ENCODE measurements at places on chromosomes 3 and 15.

DNA sequence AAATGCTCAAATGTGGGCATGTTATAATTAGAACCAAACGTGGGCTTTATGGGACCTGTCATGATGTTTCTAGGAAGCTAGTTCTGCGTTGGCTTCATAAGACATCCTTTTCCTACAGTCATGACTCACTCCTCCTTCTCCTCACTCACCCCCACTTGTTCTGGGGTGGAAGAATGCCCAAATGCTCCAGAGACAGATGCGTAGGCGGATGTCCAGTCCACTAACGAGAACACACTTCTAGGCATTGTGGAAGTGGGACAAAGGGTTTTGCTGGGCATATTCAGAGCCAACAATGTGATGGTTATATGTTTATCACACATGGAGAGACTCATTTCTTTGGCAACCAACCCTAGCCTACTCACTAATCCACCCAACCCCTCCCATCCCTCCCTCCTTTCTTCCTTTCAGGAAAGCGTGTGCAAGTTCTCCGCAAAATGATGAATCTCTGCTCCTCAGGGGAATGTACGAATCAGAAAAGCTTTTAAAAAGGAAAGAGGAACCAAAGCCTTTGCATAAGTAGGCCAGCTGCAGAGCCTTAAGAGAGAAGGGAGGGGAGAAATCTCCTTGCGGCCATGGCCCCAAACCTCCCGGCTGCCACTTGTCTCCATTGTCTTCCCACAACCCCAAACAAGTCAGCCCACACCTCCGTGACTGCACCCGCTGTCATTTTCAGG is 123.0 kb upstream of the SPRED1 start:
- DNase-seq: no peak

DNA sequence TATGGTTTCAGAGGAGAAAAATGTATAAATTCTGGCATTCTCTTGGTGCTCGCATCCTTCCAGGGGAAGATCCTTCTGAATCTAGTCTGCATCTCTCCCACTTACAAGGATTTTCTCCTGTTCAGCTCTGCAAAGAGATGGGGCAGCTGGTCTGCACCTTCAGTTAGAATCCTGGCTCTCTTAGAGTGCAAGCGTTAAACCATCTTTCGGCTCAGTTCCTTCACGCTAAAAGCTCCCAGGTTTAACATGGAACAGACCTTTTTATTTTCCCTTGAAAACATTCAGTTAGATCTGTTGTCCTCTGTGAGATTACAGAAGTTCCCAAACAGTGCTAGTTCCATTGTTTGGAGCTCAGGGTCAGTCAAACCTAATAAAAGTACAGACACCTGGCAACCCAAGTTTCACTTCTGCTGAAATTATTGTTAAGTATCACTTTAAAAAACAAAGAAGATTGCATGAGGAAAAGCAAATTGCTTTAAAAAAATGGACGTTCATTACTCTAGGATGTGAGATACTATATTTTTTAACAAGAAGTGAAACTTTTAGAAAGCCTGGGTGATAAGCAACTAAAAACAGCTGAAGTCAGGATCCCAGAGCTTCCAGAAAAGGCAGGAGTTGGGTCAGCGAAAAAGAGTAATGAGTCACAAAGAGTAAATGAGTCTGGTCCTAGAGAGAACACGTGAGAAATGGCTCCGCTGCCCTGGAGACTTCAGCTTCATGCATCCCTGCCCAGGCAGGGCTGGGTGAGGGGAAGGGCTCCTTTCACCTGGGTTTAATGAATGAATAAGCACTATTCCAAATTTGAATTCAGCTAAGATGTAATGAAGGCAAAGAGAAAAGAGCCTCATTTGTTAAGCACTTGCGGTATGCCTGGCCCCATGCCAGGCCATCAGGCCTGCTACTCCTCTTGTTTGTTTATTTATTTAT is 63.3 kb downstream of the ABTB1 start:
- DNase-seq: no peak

DNA sequence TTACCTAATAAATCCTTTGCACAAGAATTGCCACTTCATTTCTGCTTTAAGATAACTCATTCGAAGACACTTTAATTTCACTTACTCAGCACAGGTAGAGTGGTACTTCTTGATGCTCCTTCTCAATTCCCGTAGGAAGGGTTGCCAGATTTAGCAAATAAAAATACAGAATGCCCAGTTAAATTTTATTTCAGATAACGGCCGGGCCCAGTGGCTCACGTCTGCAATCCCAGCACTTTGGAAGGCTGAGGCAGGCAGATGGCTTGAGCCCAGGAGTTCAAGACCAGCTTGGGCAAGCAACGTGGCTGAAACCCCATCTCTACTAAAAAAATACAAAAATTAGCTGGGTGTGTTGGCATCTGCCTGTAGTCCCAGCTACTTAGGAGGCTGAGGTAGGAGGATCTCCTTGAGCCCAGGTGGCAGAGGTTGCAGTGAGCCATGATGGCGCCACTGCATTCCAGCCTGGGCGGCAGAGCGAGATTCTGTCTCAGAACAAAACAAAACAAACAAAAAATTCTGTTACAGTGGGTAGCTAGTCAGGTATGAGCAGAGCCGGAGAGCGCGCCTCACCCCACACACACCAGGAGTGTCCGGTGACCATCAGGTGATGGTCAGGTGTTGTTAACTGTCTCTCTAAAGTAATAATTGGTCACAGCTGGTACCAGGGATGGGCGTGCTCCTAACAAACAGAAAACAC is 92.8 kb downstream of the DNAH12 start:
- no peak for DNase-seq

- DNase-seq: no peak
Measured at GRCh38 chr3:37741644-37742043, 120.0 kb upstream of the CTDSPL start.

DNA sequence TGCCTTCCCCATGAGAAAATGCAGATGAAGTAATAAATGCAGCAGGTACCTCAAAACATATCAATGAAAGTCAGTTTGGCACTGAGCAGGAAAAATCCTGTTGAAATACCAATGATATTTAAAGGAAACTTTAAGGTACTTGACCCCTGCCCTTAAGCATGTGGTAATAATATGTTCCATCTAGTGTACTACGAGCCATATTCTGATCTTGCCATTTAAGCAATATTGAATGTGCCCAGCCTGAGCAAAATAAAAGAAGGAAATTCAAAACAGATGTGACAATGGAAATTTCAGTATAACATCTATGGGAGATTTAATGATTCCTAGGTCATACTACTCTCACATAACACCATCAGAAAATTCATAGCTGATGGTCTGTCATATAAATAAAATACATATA is 191.8 kb upstream of the CGNL1 start:
- DNase-seq: no peak

GRCh38 chr3:10941972-10942371 is 50.6 kb upstream of the SLC6A1 start:
- DNase-seq: no peak

DNA sequence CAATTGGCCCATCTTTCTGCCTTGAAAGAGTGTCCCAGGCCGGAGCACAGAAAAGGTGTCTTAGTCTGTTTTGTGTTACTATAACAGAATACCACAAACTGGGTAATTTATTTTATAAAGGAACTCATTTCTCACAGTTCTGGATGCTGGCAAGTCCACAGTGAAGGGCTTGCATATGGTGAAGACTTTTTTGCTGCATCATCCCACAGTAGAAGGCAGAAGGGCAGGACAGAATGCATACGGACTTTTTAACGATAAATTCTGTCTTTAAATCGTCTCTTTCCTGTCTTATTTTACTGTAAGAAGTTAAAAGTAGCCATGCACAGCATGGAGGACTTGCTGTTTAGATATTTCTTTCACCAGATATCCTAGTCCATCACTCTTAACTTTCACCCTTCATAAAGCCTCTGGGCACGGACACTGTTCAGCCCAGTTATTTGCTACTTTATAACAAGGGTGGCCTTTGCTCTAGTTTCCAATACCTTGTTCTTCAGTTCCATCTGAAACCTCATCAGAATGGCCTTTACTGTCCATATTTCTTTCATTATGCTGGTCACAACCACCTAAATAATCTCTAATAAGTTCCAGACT is 10.3 kb upstream of the EIF1B start:
- DNase-seq: no peak

DNA sequence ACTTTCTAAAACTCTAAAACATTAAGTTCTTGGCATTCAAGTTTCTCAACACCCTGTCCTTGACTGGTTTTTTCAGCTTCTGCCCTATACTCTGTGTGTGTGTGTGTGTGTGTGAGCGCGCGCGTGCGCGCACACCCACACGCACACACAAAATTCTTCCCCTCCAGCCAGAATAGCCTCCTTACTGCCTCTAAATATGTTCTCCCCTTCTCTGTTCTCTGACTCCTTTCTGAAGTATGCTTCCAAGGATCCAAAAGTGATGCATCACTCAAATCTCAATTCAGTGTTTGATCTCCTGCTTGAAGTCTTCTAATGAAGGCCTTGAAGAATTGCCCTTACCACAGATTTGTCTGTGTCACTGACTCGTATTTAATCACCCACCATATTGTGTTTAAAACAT is 129.8 kb downstream of the SLC25A26 start:
- DNase-seq: no peak

GRCh38 chr15:99914723-99915122 is 181.5 kb upstream of the LYSMD4 start:
- DNase-seq: no peak

DNA sequence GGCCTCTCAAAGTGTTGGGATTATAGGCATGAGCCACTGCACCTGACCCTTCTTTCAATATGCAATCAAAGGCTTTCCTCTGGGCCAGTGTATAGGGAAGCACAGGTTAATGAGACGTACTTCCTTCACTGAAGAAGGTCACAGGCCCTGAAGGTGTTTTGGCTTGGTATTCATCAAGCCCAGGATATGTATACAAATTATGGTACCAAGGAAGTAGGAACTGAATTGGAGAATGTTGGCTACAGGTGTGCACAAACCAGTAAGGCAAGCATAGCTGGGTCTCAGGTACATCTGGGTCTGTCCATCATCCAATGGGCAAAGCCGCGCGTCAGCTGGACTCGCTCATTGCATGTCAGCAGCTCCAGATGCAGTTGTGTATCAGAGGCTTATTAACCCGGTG is 237.9 kb downstream of the ADAMTS17 start:
- DNase-seq: no peak

GRCh38 chr3:141434255-141434654 is 52.6 kb upstream of the RASA2 start:
- no peak for DNase-seq

DNA sequence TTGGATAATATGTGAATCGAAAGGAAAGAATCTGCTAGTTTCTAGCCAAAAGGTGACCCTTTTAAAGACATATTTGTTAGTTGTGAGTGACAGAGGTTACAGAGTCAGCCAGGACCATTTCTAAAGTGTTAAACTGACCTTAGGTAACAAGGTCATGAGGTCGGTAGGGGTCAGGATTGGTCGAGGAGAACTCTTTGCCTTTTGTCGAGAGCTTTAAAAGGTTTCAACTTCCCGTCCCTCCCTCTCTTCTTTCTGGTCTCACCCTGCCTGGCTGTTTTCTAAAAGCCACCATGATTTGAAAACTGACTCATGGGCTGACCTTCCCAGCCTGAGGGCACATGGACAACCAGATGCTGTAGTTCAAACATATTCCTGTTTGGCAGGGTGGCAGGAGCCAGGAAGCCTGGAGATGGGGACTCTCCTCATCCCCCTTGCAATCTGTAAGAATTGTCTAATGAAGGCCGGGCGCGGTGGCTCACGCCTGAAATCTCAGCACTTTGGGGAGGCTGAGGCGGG is 25.8 kb upstream of the PRTG start:
- no peak for DNase-seq

DNA sequence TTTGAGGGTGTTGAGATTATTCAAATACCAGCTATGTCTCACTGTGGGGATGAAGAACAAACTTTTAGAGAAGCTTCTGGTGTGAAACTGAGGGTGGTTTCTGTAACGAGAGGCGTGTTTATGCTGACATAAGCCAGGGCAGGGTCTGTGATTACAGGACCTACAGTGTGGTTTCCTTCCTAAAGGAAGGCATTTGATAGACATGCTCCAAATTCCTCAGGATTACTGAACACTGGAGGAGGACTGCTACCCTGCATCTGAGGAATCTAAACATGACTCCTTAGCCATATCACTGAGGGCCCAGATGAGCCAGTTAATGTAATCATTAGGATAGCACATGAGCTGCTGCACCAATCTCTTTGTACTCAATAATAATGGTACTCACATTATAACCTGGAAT is 328.4 kb upstream of the UMPS start:
- DNase-seq: no peak

DNA sequence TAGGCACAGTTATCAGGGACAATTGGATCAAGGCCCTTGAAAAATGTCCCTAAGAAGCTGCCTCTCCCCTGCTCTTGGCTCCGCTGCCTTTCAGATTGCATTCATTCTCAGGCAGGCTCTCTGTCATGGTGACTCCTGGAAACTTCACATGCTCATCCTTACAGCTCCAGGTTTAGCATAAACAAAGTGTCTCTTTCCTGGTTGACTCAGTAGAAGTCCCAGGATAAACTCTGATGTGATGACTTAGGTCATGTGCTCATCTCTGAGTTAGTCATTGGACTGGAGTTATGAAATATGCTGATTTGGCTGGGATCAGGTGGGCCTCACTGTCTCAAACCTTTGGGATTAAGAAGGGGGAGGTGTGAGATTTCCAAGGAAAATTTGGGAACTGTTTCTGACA is 243.8 kb downstream of the ZNF621 start:
- DNase-seq: no peak

- no peak for DNase-seq
Measured at GRCh38 chr15:31051496-31052080, 49.9 kb downstream of the TRPM1 start.

DNA sequence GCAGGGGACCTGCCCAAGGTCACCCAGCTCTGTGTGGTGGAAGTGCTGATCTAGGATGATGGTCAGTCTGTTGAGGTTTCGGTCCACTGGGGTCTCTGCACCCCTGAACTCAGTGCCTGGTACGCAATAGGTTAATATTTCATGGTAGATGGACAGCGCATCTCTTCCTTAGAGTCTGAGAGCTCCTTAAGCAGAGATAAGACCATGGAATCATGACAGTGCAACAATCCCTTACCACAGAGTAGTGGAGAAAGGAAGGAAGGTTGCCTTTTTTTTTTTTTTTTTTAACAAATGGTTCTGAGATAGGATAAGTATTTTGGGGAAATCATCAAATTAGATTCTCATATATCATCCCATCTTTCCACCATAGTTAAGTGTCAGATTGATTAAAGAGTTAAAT is 79.8 kb upstream of the SLC6A1 start:
- no peak for DNase-seq

- DNase-seq: no peak
Measured at GRCh38 chr3:128504963-128505730, 12.1 kb upstream of the GATA2 start.

DNA sequence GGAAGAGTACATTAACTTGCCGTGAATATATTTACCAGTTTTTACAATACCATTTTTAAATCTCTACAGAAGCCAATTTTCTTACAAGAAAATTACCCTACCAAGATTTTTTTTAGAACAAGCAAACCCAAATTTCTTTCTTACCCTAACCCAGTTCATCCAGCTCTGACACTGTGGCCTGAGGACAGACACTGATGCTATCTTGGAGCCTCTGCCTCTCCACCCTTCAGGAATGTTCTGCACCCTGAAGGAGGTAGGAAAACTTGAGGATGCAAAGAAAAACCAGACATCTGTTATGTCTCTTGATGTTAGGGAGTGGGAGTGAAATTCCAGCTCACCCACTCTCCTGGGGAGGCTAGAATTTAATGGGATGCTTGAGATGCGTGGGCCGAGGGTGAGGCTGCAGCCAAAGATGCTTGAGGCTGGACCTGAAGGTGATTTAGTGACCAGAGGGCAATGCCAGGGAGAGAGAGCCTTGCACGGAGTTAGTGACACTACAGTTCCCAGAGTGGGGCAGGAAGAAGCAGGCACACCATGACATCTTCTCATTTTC is 69.9 kb downstream of the LIPC start:
- DNase-seq: no peak
